ENCODE measurements at places on chromosomes 1 and 21.

- no peak for DNase-seq
Measured at GRCh38 chr21:39386899-39387298, 38.0 kb upstream of the HMGN1 start.

- no peak for DNase-seq
Measured at GRCh38 chr21:37763298-37763697, 153.0 kb downstream of the KCNJ6 start.

DNA sequence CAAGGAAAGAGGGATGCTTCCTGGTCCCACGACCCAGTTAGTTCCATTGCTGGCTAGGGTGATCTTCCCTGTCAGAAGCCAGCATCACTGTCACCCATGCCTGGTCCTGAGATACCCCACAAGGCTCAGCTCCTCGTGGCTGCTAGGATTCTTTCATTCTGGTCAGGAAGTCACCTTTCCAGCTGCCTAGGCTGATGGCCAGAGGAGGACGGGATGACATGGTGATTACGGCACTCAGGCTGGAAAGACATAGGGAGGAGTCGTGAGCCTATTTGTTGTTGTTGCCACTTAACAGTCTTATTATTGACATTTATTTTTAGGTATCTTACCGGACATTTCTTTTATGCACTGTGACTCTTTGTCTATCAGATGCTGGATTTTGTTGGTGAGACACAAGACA lies 20.0 kb upstream of the MAPKAPK2 start:
- DNase-seq, result no peak

- no peak for DNase-seq
Measured at GRCh38 chr1:32400876-32401631, 6.8 kb upstream of the BSDC1 start.

DNA sequence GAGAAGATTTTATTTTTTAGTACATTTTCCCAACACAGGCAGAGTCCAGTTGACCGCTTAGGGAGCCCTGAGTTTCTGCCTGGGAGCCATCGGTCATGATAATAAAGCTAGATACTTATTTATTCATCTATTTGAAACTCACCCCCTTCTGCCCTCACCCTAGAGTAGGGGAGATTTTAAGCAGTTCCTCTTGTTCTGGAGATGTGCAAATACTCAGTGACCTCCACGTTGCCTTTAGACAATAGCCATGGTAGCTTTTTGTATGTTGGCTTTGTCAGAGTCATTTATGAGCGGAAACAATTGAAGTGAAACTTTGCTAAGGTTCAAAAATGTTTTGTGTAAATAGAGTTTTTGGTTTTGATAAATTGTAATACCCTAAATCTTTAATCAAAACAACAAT lies 45.7 kb upstream of the PLPPR4 start:
- DNase-seq, result no peak

- DNase-seq, result no peak
Measured at GRCh38 chr1:50047916-50048694, 24.4 kb upstream of the AGBL4 start.

- no peak for DNase-seq
Measured at GRCh38 chr1:95245029-95245428, 11.0 kb downstream of the RWDD3 start.

DNA sequence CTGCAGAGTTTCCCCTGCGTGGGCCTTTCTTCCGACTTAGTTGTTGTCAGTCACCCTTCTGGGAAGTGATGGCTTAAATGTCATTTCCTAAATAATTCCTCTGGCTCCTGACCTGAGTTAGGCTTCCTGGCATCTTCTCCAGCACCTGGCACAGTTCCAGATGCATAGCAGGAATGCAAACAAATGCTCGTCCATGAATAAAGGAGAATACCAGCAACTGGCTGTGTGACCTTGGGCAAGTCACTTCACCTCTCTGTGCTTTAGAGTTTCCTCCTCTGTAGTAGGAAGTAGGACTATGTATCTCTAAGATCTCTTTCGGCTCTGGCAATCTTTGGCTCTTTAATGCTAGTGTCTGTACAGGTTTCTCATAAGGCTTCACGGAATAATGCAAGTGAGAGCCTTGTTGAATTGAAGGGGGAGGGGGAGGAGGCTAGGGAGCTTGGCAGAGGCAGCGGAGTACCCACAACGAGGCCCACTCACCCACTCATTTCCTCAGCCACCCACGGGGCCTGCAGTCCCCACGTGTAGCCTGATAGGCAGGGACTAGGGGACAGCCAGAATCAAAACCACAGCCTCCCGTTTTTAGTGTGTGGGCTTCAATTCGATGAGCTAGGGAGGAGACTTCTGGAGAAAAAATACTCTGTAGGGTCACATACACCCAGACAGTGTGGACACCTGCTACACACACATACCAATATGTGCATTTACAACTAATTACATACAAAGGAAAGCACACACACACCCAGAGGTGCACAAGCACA lies 48.1 kb downstream of the TENT5C start:
- no peak for DNase-seq

DNA sequence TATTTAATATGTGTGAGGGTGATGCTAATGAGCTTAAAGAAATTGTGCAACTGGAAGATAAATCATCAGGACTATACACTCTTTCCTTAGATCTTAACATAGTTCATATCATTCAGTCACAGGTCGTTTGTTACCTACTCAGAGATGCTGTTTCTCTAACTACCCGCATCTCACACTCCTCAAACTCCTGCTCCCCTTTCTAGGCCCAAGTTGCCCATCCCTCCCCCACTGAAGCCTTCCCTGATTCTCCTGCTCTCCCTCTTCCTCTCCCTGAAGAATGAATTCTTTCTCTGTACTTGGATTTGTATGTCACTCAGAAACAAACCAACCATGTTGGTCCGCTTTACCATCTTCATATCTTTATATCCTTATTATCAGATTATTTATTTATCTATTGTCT lies 9.1 kb downstream of the SH3GLB1 start:
- no peak for DNase-seq

- DNase-seq, result no peak
Measured at GRCh38 chr1:98260839-98261238, 340.0 kb upstream of the DPYD start.

GRCh38 chr1:219506473-219506899 lies 106.4 kb downstream of the ZC3H11B start:
- no peak for DNase-seq

- DNase-seq, result no peak
Measured at GRCh38 chr21:33942426-33942825, 26.8 kb upstream of the ATP5PO start.

DNA sequence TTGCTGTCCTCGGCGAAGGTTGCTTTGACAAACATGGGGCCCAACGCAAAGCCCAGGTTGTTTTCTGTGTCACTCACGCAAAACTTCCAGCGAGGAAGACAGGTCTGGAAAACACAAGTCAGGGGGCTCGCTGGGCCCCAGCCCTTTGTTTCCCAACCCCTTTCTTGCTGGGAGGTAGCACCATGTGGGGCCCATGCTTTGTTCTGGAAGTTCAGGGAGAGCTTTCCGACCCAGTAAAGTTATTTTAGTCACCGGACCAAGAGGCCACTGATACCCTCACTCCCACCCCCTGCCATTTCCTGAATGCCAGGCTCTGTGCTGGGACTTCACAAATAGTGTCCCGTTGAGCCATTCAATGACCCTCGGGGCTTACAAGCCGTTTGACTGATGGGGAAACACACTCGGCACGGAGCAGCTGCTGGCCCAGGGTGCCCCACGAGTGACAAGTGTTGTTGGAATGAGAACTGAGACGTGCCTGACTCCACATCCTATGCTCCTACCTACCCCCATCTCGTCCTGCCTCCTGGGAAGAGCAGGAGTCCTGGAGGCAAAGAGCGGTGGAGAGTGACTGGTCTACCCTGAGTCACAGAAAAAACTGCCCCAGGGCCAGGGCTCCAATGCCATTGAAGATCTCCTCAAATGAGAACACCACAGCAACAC lies 52.0 kb downstream of the ECE1 start:
- DNase-seq, result no peak

DNA sequence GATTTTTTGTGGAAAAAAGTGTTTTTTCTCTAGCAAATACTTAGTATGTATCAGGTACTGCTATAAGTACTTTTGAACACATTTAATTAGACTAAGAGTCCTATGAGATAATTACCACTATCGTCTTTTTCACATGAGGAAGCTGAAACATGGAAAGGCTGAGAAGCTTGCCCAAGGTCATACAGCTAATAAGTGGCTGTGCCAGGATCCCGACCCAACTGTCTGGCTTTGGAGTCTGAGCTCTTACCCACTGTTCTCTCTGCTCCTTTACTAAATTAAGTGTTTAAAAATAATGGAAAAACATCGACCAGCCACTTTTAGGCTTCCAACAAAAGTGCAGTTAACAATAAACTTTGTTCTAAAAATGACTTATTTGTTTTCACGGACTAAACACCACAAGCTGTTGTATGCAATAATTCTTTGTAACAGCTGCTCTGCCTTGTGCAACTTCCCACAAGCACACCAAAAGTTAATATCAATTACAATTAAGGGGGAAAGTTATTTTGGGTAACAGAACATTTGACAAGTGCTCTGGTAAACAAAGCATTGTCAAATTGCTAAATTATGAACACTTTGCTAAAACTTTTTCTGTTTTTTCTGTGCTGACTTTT lies 75.7 kb downstream of the CRB1 start:
- DNase-seq, result no peak

DNA sequence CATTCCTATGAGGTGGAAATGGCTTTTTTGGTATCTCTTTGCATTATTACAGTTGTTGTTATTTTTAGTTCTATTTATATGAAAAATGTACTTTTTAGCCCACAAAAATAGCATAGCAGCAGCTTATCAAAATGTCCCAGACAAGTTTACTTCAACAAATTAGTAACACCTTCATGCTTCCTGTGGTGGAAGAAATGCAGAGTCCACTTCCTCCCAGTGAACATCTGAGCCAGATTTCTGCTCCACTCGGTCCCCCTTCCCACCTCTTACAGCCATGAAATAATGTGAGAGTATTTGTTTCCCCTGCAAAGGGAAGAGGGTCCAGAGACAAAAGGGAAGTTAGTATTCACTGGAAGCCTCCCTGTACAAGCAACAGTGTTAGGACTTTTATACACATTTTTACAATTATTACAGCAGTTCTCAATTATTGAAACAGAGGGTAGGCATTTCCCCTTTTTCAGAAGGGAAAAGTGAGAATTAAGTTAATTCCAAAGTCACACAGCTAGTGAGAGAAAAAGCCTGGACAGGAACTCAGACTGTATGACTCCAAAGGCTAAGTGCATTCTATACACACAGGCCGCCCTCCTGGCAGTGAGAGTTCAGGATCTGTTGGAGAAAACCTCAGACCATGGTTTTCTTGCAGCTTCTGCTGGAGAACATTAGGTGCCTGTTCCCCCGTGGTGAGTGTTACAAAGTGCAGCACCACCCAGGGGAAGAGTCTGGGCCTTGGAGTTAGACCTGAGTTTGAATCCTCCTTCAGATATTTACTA lies 126.5 kb downstream of the PBX1 start:
- no peak for DNase-seq

- DNase-seq, result no peak
Measured at GRCh38 chr1:203178083-203178482, 2.5 kb upstream of the MYBPH start.

GRCh38 chr1:157566484-157567300 lies 14.4 kb upstream of the FCRL5 start:
- no peak for DNase-seq

DNA sequence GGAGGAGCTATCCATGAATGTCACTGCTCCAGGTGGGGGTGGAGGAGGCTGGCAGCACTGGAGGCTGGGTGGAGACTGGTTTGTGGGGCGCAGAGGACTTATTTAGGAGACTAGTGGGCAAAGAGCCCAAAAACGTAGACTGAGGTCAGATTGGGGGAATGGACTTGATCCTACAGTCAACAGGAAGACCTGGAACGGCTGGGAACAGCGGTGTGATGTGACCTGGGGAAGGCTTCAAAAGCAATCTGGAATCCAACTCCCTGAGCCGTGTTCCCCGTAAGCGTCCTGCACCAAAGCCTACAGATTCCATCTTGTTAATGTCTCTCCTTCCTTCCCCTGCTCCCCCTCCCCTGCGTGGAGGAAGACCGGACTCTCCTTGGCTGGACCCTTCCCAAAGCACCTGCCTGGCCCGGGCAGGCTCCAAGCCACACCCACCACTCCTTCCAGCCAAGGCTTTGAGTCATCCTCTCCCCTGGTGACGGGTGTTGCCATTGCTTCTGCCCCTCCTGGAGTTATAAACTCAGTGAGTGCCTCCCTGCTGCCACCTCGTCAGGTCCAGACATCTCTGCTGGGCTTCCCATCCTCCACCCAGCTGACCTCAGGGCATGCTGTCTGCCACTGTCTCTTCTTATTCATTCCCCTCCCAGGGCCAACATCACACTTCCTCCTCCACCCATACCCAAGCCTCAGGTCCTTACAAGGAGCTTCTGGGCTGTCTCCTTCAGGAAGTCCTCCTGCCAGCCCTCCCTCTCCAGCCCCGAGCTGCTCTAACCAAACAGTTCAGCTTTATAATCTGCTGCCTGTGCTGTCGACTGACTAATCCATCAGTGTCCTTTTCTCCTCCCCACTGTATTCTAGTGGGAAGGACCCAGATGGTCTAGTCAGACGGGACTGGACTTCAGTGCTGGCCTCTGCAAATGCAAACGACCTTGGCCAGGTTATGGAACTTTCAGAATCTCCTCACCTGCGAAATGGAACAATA lies 1.6 kb upstream of the CLSTN1 start:
- no peak for DNase-seq

DNA sequence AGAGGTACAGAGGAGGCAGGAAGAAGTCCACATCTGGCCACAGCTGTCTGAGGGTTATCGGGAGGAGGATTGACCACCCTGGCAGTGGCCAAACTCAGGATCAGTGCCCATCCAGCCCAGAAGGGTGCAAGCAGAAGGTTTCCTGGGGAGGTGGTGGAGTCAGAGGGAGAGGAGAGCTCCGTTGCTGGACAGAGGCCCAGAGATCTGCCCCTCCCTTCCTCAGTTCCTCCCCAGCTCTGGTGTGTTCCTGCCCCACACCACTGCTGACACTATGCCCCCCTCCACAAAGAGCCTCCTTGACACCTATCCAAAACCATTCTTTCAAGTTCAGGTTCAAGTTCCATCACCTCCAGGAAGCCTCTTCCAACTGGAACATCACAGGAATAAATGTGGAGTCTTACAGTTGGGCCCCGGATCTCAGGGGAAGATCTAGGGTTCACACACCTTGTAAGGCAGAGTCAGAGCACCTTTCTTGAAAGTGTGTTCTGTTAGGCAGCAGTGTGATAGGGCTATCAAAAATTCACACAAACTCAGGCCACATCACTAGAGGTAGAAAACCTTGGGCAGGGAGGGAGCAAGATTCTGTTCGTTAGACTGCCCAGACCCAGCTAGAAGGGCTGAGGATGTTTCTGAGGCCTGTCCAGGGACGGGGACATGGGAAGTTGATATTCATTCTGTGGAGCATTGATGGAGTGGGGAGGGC lies 7.4 kb downstream of the LDLRAD1 start:
- DNase-seq, result no peak

DNA sequence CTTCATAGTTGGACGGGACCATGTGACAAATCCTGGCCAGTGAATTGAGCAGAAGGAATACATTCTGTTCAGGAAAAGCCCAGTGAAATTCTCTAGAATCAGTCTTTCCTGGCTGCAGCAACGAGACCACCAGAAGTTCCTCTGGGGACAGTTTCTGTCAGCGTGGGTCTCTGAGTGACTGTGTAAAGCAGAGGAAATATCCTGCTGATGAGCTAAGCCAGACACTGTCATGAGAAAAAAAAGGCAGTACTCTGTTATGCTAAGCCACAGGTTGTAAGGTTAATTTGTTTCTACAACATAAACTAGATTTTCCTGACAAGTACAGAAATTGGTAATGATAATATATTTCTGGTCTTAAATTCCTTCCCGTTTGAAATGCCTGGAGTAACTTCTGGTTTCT lies 664.4 kb downstream of the LMO4 start:
- no peak for DNase-seq

Measured in stimulated activated CD8-positive, alpha-beta memory T cell treated with anti-CD3 and anti-CD28 coated beads, Interleukin-4, amount 100 ng/mL, for 1 hour (primary cell).